ENCODE measurements at places on chromosomes 1 and 21. TPM values are rescaled to one million over a fixed set of nuclear protein-coding genes. Genes with fewer than 3 reads are reported as not detected.

- H3K27me3 ChIP-seq = no peaks in the 10 kb centered on the region
- H3K4me1 ChIP-seq = no peaks in the 10 kb centered on the region
- DNase-seq = no peak
Observed at GRCh38 chr1:239353536-239353935, 32.8 kb upstream of the CHRM3 start.

DNA sequence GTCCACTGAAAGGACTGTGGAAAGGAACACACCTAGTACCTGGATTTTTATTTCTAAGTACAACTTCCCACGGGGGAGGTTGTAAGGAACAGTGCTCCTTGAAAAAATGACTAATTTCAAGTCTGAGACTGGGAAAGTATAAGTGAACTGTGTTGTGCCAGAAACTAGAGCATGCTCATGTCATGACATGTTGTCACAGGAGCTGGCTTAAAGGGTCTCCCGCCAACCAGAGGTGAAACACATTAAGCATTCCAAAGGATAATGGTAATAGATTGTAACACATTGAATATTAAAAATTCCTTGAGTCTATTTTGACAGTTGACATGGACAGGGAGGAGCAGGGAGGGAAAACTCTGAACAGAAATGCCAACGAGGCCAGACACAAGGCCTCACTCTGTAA lies 6.3 kb downstream of the ATP2B4 start:
- peaks cover 33% of the 10 kb centered on the region for H3K36me3 ChIP-seq
- no peaks in the 10 kb centered on the region for H3K27me3 ChIP-seq
- no peak overlapping the region for H3K4me3 ChIP-seq
- DNase-seq = no peak
- H3K27ac ChIP-seq = peak overlapping the region; percentile 47
- H3K4me1 ChIP-seq = peaks cover 57% of the 10 kb centered on the region

DNA sequence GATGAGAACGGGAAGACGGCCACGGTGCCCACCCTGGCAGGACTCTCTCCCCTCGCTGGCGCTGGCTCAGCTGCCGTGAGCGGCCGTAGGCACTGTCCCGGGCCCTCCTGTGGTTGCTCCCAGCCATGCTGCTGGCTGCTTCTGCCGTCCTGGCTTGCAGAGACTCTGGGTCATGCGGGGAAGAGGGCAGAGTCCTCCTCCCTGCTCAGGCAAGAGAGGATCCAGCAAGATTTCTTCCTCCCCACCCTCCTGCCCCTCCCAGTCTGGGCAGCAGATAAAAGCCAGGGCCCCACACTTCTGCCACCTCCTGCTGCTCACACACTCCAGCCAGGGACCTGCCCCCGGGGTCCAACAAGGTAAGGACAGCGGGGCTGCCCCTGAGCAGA lies 60.1 kb downstream of the AGPAT3 start:
- DNase-seq = no peak
- no peak overlapping the region for H3K4me3 ChIP-seq
- no peak overlapping the region for H3K27ac ChIP-seq
- peaks cover 22% of the 10 kb centered on the region for H3K36me3 ChIP-seq
- H3K27me3 ChIP-seq = no peaks in the 10 kb centered on the region

DNA sequence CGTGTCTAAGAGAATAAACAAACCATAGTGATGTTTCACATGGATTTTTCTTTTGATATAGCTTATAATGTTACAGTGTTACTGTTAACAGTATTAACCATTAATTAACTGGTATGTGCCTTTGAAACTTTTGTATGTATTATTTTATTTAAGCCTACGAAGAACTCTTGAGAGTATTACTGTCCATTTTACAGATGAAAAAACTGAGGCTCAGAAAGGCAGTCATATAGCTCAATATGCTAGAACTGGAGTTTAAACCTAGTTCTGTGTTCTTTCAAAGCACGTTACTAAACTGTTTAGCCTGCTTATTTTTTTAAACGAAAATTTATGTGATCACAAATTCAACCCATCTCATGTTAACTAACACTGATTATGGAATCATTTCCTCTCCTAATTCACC lies 83.5 kb downstream of the POU2F1 start:
- H3K27ac ChIP-seq = no peak overlapping the region
- H3K27me3 ChIP-seq = no peaks in the 10 kb centered on the region
- H3K4me1 ChIP-seq = no peaks in the 10 kb centered on the region
- no peak overlapping the region for H3K4me3 ChIP-seq

Gene TNFRSF8
- 2.3 TPM for total RNA-seq

GRCh38 chr21:31524140-31524539 lies 135.4 kb upstream of the SOD1 start:
- no peaks in the 10 kb centered on the region for H3K36me3 ChIP-seq
- H3K4me1 ChIP-seq = no peaks in the 10 kb centered on the region
- H3K27me3 ChIP-seq = no peaks in the 10 kb centered on the region
- H3K4me3 ChIP-seq = no peak overlapping the region
- H3K27ac ChIP-seq = no peak overlapping the region
- DNase-seq = no peak

- H3K36me3 ChIP-seq = no peaks in the 10 kb centered on the region
- no peaks in the 10 kb centered on the region for H3K4me1 ChIP-seq
- H3K27ac ChIP-seq = no peak overlapping the region
- no peak overlapping the region for H3K4me3 ChIP-seq
- no peaks in the 10 kb centered on the region for H3K27me3 ChIP-seq
Observed at GRCh38 chr21:37758982-37759381, 157.3 kb downstream of the KCNJ6 start.

DNA sequence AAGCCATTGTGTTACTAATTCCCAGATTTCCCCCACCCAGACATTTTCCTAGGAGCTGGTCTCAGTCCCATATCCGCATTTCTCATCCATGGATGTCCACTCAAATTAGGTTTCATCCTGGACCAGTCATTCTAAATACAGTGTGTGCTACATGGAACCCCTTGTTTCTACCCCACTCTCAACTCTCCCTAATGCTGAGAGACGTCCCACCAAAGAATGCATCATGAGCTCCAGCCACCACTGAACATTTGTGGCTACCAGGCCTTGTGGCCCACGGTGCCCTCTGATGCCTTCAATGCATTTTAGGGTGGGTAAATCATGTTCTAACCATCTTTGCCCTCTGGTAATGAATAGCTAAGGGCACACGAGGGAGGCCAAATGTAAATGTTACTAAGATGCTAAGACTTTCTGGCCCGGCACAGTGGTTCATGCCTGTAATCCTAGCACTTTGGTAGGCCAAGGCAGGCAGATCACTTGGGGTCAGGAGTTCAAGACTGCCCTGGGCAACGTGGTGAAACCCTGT lies 13.3 kb upstream of the RAB42 start:
- no peaks in the 10 kb centered on the region for H3K27me3 ChIP-seq
- peak overlapping the region; percentile 80 for H3K27ac ChIP-seq
- peaks cover 31% of the 10 kb centered on the region for H3K4me1 ChIP-seq

GRCh38 chr1:24094554-24094953 lies 17.4 kb downstream of the MYOM3 start:
- no peak for DNase-seq
- no peaks in the 10 kb centered on the region for H3K27me3 ChIP-seq
- H3K4me3 ChIP-seq = no peak overlapping the region

DNA sequence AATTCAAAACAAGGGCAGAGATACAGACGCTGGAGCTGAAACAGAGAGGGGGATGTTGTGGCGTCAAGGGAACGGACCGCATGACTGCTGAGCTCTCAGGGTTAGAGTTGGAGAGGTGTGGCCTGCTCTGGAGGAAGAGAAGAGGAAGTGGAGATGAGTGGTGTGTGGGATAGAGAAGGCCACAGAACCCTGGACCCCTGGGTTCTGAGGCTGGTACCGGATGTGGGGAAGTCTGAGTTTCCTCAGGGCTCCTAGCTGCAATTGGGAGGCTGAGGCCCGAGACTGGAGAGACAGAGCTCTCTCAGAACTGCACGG lies 1.8 kb downstream of the BCAN start:
- H3K27me3 ChIP-seq = peaks cover 49% of the 10 kb centered on the region
- H3K4me3 ChIP-seq = no peak overlapping the region
- H3K4me1 ChIP-seq = peaks cover 21% of the 10 kb centered on the region
- peak; percentile 57 for DNase-seq

- no peaks in the 10 kb centered on the region for H3K36me3 ChIP-seq
- H3K4me1 ChIP-seq = no peaks in the 10 kb centered on the region
- no peak for DNase-seq
- no peaks in the 10 kb centered on the region for H3K27me3 ChIP-seq
- no peak overlapping the region for H3K4me3 ChIP-seq
Observed at GRCh38 chr1:243246916-243247315, 8.2 kb downstream of the CEP170 start.

- H3K36me3 ChIP-seq = no peaks in the 10 kb centered on the region
- DNase-seq = no peak
- peaks cover 2% of the 10 kb centered on the region for H3K4me1 ChIP-seq
- no peak overlapping the region for H3K27ac ChIP-seq
Observed at GRCh38 chr1:201475130-201475529, 6.1 kb upstream of the PHLDA3 start.

DNA sequence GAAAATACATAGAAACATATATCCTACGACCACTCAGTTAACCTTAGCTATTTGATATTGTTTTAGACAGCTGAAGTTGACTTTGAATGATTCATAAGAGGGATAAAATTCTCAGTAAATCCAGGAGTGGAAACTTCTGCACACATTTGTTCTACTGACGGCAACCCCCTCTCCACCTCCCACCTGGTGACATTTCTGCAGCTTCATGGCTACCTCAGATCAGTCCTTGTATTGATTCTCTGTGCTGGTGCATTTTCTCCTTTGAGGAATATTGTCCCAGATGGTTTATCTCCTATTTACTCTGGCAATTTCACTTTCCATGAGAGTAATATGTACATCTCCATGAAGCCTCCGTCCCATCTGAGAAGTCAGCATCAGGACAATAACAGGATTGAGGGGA lies 57.7 kb upstream of the COA6 start:
- H3K36me3 ChIP-seq = no peaks in the 10 kb centered on the region
- H3K27me3 ChIP-seq = no peaks in the 10 kb centered on the region
- DNase-seq = no peak
- H3K4me1 ChIP-seq = peaks cover 3% of the 10 kb centered on the region
- no peak overlapping the region for H3K27ac ChIP-seq
- no peak overlapping the region for H3K4me3 ChIP-seq

GRCh38 chr1:30418061-30418938 lies 305.1 kb downstream of the MATN1 start:
- no peaks in the 10 kb centered on the region for H3K4me1 ChIP-seq
- no peak overlapping the region for H3K4me3 ChIP-seq
- H3K27me3 ChIP-seq = no peaks in the 10 kb centered on the region
- no peak overlapping the region for H3K27ac ChIP-seq

GRCh38 chr1:15885701-15886610 lies 38.4 kb downstream of the SPEN start:
- peaks cover 31% of the 10 kb centered on the region for H3K4me1 ChIP-seq
- no peak overlapping the region for H3K27ac ChIP-seq
- no peak for DNase-seq
- no peak overlapping the region for H3K4me3 ChIP-seq

DNA sequence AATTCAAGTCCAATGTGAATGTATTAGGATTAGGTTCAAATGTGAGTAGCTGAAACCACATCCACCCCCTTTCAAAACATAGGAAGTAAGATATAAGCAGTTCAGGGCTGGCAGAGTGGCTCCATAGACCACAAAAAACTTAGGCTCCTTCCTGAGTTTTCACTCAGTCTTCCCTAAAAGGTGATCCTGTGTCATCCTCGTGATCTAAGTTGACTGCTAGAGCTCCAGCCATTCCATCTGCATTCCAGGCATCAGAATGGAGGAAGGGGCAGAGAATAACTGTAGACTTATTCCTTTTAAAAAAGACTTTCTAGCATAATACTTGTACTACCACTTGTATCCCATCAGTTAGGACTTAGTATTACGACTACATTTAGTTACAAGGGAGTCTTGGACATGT lies 204.1 kb downstream of the PBX1 start:
- no peaks in the 10 kb centered on the region for H3K27me3 ChIP-seq
- H3K4me1 ChIP-seq = no peaks in the 10 kb centered on the region
- no peak for DNase-seq
- H3K36me3 ChIP-seq = no peaks in the 10 kb centered on the region
- no peak overlapping the region for H3K27ac ChIP-seq

GRCh38 chr1:183841550-183841949 lies 36.6 kb downstream of the RGL1 start:
- H3K27ac ChIP-seq = no peak overlapping the region
- H3K4me3 ChIP-seq = no peak overlapping the region
- peaks cover 12% of the 10 kb centered on the region for H3K4me1 ChIP-seq
- H3K36me3 ChIP-seq = no peaks in the 10 kb centered on the region
- DNase-seq = peak; percentile 9

Gene KCNC4
- total RNA-seq = 16.4 TPM

Gene RNU1-1
- total RNA-seq = 3,278 TPM

DNA sequence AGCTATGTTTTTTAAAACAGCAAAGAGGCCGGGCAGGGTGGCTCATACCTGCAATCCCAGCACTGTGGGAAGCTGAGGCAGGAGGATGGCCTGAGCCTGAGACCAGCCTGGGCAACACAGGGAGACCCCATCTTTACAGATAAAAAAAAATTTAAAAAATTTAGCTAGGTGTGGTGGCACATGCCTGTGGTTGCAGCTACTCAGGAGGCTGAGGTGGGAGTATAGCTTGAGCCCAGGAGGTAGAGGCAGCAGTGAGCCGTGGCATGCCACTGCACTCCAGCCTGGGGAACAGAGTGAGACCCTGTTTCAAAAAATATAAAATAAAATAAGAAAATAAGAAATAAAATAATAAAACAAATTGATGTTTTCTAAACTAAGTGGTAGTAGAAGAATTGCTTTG lies 8.4 kb downstream of the SLC35A3 start:
- H3K4me3 ChIP-seq = no peak overlapping the region
- no peaks in the 10 kb centered on the region for H3K27me3 ChIP-seq
- no peak for DNase-seq
- H3K4me1 ChIP-seq = peaks cover 3% of the 10 kb centered on the region

- no peak for DNase-seq
- H3K27ac ChIP-seq = no peak overlapping the region
- no peaks in the 10 kb centered on the region for H3K27me3 ChIP-seq
- H3K4me1 ChIP-seq = no peaks in the 10 kb centered on the region
Observed at GRCh38 chr1:21220815-21221214, 44.1 kb upstream of the EIF4G3 start.

Gene TRIM46
- total RNA-seq = 6.1 TPM

GRCh38 chr1:228812961-228813360 lies 77.7 kb downstream of the RHOU start:
- no peaks in the 10 kb centered on the region for H3K27me3 ChIP-seq
- H3K4me1 ChIP-seq = peaks cover 24% of the 10 kb centered on the region
- H3K4me3 ChIP-seq = no peak overlapping the region

Gene LCE1F
- total RNA-seq = not detected

Gene GJA9
- not detected for total RNA-seq

DNA sequence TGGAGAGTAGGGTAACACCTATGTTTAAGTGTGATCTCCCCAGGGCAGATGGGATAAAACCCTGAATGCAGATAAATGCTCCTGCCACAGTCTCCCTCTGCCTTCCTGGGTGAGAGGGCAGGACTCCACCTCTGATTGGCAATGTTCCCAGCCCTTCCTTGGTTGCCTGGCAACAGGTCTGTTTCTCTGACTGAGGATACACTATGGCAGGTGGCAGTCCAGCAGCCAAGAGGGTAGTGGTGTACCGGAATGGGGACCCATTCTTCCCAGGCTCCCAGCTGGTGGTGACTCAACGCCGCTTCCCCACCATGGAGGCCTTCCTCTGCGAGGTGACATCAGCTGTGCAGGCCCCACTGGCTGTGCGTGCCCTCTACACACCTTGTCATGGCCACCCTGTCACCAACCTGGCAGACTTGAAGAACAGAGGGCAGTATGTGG lies at the start of gene DCDC2B:
TSS of gene DCDC2B (plus strand) at position 199 of the 438 bp plus-strand sequence. CDS start at position 204, 5 bp downstream.
- peaks cover 18% of the 10 kb centered on the region for H3K4me1 ChIP-seq
- H3K36me3 ChIP-seq = no peaks in the 10 kb centered on the region
- no peak within 1 kb of the TSS for H3K4me3 ChIP-seq
- no peak for DNase-seq
- no peaks in the 10 kb centered on the region for H3K27me3 ChIP-seq

Measured in CD4-positive, CD25-positive, alpha-beta regulatory T cell (primary cell).